ENCODE measurements at places on chromosomes 4 and X. TPM values are rescaled to one million over a fixed set of nuclear protein-coding genes. Genes with fewer than 3 reads are reported as not detected.
A peak's percentile ranks its signal among the peaks of the same experiment; 100 is the strongest.

DNA sequence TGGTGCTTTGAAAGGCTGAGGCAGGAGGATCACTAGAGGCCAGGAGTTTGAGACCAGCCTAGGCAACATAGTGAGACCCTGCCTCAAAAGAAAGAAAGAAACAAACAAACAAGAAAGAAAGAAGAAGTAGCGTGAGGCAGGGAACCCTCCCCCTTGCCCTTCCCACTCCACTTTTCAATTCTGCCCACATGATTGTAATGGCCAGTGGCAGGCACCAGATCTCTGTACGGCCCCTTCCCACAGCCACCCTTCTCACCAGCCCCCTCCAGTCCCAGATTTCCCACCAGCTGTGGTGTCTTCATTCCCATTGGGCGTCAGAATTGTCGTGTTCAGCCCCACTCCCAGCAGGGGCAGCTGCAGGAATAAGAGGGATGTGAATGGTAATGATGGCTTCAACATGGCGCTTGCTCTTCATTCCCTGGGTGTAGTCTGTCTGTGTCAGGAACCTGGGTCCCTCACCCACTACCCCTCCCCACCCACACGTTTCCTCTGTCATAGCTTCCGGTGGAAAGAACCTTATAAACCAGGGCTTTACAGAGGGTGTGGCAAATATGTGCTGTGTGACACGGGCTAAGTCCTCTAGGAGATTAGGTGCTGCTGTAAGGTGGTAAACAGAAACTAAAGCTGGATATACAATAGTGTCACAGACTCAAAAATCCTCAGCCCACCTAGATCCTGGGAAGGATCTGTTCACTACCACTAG lies at the start of gene IL2RG:
TSS of gene IL2RG (minus strand) at position 437 of the 703 bp plus-strand sequence. CDS start at position 399, 38 bp downstream.
- peaks cover 36% of the 10 kb centered on the region for H3K4me1 ChIP-seq
- peak within 1 kb of the TSS; percentile 99 for H3K4me3 ChIP-seq
- peaks cover 49% of the 10 kb centered on the region for H3K36me3 ChIP-seq
- H3K27ac ChIP-seq: peak within 1 kb of the TSS; percentile 99
- no peaks in the 10 kb centered on the region for H3K27me3 ChIP-seq

The DUX4 gene
- total RNA-seq: not detected

The ERVMER34-1 gene
- not detected for total RNA-seq

The GPRASP2 gene
- total RNA-seq: 0.15 TPM

All from activated CD8-positive, alpha-beta memory T cell treated with anti-CD3 and anti-CD28 coated beads, Interleukin-2, amount 10 ng/mL, durations not matched to agents 7 days and 5 days (primary cell).